MM.1S (cell line): ENCODE measurements at places on chromosomes 2 and 18.

- DNase-seq = no peak
Observed at GRCh38 chr2:235832941-235833340, 335.2 kb downstream of the GBX2 start.

- no peak for DNase-seq
Observed at GRCh38 chr2:233440714-233441113, 86.4 kb downstream of the DGKD start.

GRCh38 chr2:142874293-142874814 lies 3.1 kb upstream of the KYNU start:
- DNase-seq = no peak

- no peak for DNase-seq
Observed at GRCh38 chr2:232871835-232872736, 2.0 kb downstream of the SNORC start.

- DNase-seq = no peak
Observed at GRCh38 chr18:49073437-49073836, 122.7 kb upstream of the SMAD7 start.

DNA sequence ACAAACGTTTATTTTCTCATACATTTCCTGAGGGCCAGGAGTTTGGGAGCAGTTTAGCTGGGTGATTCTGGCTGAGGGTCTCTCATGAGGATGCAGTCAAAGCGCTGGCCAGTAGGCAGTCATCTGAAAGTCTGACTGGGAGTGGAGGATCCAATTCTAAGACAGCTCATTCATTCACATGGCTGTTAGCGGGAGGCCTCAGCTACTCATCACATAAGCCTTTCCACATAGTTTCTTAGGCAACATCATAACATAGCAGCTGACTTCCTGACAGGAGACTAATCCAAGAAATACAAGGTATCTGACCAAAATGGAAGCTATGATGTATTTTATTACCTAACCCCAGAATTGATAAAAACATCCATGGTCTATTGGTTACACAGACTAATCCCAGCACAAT lies 2.9 kb upstream of the MRPL44 start:
- DNase-seq = no peak

DNA sequence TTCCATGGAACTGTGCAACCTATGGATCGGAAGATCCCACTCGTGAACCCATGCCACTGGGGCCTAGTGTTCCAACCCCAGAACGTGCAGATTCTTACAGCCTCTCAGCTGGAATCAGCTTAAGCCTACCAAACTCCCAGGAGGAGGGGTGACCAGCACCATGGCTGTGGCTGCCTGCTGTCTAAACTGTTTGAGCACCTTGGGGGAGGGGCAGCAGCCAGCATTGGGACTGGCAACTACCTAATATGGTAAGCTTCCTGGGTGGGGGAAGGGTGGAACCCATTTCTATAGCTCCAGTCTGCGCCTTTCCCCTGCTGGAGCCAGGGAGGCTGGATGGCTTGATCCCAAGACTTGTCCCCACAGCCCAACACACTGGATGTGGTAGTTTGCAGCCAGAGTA lies 10.7 kb upstream of the POLE4 start:
- DNase-seq = no peak

DNA sequence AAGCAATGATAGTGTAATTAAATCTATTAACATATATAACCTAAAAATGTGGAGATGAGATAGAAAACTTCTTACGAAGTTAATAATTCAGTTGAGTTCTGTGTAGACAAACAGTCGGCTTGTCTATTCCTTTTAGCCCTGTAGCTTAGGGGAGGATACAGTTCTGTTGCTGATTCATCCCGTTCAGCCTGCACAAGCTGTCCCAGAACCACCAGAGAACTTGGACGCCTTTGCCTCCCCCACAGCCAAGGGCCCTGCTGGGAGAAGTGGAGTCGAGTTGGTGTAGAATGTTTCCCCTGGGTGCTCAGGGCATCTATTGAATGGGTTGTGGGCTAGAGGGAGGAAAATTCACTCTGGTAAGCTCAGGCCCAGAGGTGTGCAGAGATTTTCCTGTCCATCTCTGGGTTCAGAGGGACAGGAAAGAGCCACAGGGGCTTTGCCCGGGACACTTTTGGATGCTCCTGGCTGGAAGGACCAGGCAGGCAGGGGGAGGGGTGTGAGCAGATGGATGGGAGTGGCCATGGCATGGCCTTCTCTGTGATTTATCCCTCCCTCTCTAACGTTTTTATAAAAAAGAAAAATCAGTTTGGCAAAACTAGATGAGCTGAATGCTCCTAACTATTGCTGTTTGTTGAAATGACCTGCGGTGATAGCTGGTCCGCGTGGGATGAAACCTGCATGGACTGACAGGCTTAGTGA lies 42.8 kb upstream of the GALR1 start:
- no peak for DNase-seq

- no peak for DNase-seq
Observed at GRCh38 chr2:86413296-86414094, 27.7 kb upstream of the KDM3A start.
